ENCODE measurements at places on chromosomes 3 and 15.

- DNase-seq, result no peak
These were observed 39.7 kb downstream of the MYO5C start for GRCh38 chr15:52255935-52256334.

DNA sequence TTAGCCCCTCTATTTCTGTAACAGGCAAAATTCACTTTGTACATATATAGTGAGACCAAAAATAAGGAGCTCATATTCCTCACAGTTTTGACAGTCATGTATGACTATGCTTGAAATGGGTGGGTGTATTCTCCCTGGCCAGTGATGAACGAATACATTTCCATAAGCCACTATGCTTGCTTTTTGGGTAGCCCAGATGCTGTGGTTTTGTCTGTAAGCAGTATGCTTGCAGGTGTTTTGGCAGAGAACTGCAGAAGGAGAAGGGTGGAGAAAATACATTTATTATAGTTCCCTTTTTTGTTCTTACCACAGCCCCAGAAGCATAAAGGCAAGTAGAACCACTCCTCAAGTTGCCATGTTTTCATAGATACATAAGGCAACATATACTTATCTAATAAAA, 131.2 kb downstream of the RBMS3 start:
- no peak for DNase-seq

DNA sequence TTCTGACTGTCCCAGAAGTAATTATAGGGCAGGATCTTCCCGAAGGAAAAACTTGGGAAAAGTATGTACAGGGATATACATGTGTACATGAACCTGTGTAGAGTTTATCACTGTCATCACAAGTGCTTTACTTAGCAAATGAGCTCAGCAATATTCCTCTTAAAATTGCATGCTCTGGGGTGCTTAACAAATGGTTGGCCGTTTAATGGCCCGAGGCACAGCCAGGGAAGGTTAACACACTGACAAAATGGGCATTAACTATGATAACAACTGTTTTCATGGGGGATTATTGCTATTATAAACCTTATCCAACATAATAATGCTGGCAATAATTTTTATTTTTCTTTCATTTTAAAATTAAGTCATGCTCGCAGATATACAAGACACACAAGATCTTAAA, 459.3 kb downstream of the TUSC7 start:
- DNase-seq, result no peak

DNA sequence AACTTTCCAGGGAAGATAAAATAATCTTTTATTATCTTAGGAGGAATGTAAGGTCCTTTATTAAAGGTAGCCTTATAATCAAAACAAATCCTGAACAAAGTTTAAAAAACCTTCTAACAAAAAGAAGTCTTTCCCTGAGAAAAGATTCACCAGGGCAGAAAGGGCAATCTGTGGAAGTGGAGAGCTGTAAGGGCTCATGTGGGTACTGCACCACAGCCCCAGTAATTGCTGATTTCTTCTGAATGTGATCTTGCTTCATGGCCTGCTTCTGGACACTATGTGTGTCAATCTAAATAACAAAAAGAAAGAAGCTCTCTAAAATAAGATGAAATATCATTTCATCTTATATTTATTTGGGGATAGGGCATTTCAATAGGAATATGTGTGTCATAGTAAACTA, 1501.6 kb downstream of the OTOL1 start:
- no peak for DNase-seq

GRCh38 chr3:64232821-64233220, 7.6 kb upstream of the PRICKLE2 start:
- DNase-seq, result no peak

DNA sequence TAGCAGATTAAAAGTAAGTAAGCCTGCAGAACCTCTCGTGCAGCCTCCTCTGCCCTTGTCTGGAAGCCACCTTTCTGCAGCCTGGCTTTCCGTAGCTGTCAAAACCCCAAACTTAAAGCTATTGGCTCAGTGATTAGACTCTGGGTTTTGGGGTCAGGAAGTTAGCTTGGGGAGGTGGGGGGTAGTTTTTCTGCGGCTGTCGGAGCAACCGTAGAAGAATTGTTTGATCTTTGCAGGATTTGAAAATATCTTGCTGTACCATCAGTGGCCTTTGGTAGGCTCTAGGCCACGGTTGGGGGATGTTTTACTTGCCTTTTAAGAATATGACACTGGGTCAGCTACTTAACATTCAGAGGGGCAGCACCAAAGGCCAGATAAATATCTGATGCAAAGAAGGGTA, 88.4 kb upstream of the RASGRP1 start:
- DNase-seq, result no peak

GRCh38 chr3:158782283-158782989, 19.4 kb upstream of the MFSD1 start:
- DNase-seq, result no peak

DNA sequence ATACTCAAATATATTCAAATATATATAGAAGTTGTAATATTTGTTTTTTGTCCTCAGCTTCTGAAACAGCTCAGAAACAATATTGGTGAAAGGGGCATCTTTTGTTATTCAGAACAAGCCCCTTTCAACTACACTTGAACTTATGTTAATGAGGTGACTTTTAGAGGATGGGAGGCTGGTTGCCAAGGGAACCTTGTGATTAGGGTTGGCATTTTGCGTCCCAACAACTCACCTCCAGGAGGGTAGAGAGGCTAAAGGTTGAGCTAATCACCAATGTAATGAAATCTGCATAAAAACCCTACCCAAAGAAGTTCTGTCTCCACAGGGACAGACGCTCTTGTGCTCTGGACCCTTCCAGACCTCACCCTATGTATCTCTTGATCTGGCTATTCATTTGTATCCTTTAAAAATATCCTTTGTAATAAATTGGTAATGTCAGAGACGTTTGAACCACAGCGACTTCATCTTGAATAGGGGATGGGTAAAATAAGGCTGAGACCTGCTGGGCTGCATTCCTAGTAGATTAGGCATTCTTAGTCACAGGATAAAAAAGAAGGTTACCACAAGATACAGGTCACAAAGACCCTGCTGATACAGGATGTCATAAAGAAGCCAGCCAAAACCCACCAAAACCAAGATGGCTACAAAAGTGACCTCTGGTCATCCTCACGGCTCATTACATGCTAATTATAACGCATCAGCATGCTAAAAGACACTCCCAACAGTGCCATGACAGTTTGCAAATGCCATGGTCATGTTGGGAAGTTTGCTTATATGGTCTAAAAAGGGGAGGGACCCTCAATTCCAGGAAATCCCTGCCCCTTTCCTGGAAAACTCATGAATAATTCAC, 111.1 kb downstream of the FMN1 start:
- DNase-seq, result no peak

DNA sequence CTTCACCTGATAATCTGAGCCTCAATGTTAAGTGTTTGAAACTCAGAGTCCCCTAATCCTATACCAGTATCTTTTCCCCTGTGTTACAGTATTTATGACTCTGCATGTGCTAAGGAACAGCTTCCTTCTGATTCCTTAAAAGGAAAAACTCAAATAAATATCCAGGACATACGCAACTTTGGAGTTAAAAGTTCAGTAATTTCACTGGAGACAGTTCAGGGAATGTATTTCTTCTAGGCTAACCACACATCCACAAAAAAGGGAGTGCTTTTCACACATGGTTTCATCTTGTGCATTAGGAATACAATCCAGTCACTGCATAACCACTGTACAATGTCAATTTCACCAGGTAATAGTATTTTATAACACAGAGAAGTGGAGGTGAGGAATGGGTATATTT, 31.0 kb downstream of the PGBD4 start:
- no peak for DNase-seq

- DNase-seq, result no peak
These were observed 44.8 kb upstream of the MAP3K13 start for GRCh38 chr3:185318141-185318540.
